ENCODE measurements at places on chromosomes 11 and 22. TPM values are rescaled to one million over a fixed set of nuclear protein-coding genes. Genes with fewer than 3 reads are reported as not detected.

DNA sequence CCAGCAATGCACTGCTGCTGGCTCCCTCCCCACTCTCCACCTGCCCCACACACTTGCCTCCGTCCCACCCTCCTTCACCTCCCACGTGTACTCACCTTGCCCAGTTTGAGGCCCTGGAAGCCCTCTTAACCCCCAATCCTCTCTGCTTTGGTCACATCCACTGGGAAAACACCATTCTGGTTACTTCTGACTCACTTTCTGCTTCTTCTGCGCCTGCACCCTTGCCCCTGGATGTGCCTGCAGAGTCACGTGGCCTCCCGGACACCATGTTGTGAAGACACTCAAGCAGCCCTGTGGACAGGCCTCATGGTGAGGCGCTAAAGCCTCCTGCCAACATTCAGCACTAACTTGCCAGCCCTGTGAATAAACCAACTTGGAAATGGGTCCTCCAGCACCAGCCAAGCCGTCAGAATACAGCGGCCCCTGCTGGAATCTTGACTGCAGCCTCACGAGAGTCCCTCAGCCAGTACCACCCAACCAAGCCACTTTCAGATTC lies 2.6 kb upstream of the NAALADL1 start:
- H3K36me3 ChIP-seq: no peaks in the 10 kb centered on the region
- no peak overlapping the region for H3K4me3 ChIP-seq
- H3K4me1 ChIP-seq: no peaks in the 10 kb centered on the region
- H3K27ac ChIP-seq: no peak overlapping the region
- DNase-seq: no peak

- H3K27me3 ChIP-seq: no peaks in the 10 kb centered on the region
- H3K4me3 ChIP-seq: peak overlapping the region; percentile 92
- H3K36me3 ChIP-seq: peaks cover 37% of the 10 kb centered on the region
- peak overlapping the region; percentile 91 for H3K27ac ChIP-seq
- no peak for DNase-seq
Measured at GRCh38 chr22:36480941-36481392, 473 bp downstream of the TXN2 start.

GRCh38 chr11:33802194-33802950 lies 28.1 kb upstream of the FBXO3 start:
- H3K27me3 ChIP-seq: peaks cover 47% of the 10 kb centered on the region
- H3K36me3 ChIP-seq: no peaks in the 10 kb centered on the region
- H3K4me1 ChIP-seq: peaks cover 2% of the 10 kb centered on the region
- no peak overlapping the region for H3K4me3 ChIP-seq
- no peak overlapping the region for H3K27ac ChIP-seq

- H3K36me3 ChIP-seq: no peaks in the 10 kb centered on the region
- H3K27me3 ChIP-seq: no peaks in the 10 kb centered on the region
- H3K4me1 ChIP-seq: peaks cover 16% of the 10 kb centered on the region
- no peak overlapping the region for H3K4me3 ChIP-seq
- no peak overlapping the region for H3K27ac ChIP-seq
Measured at GRCh38 chr11:102924851-102925380, 30.6 kb downstream of the MMP13 start.

DNA sequence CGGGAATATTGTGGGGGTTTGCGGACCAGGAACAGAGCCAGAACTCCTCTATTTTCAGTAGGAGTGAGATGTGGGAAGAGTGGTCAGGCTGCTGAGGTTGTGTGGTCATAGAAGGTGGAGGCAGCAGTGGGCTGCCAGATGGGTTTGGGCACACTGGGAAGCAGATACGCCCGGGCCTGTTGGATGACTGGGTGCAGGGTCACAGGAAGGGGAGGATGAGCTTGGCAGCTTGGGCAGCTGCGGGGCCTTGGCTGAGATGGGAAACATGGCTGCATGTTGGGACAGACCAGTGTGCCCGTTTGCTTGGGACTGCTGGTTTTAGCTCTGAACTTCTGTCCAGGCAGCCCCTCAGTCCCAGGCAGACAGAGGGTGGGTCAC lies 11.4 kb downstream of the SHANK3 start:
- no peaks in the 10 kb centered on the region for H3K36me3 ChIP-seq
- no peak overlapping the region for H3K4me3 ChIP-seq
- peaks cover 4% of the 10 kb centered on the region for H3K4me1 ChIP-seq
- H3K27me3 ChIP-seq: no peaks in the 10 kb centered on the region
- H3K27ac ChIP-seq: no peak overlapping the region

Gene AIFM3
- 1.3 TPM for total RNA-seq

Gene OR8G1
- not detected for total RNA-seq

GRCh38 chr11:114819028-114819427 lies 140.7 kb downstream of the NXPE2 start:
- H3K4me1 ChIP-seq: no peaks in the 10 kb centered on the region
- H3K27ac ChIP-seq: no peak overlapping the region
- H3K27me3 ChIP-seq: no peaks in the 10 kb centered on the region
- no peak for DNase-seq
- H3K36me3 ChIP-seq: no peaks in the 10 kb centered on the region

DNA sequence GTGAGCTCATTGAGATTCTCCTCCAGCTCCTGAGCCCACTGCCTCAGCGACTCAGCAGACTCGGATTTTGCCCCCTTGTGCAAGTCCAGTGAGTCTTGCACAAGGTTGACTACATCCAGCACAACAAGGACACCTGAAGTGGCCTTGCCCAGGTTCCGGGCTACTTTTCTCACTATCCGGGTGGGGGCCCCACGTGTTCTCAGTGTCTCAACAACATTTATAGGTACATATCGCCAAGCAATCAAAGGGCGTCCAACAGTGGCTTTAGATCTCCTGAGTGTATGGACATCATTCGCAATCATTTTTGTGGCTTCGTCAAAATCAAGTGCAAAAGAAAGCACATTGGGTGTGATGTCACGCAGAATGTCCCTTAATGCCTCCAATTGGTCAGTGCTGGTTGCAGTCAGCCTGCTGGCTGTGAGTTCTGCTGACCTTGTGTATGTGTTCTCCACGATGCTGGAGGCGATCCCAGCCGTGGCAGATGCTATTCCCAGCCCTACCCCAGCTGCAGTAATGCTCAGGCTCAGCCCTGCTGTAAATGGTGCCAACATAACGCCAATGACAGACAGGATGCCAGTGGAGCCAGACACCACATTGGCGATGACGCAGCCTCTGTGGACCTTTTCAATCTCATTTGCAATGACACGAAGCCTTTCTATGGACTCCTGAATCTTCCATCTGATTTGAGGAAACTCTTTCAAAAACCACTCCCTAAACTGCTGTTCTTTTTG lies 10.3 kb downstream of the APOL4 start:
- no peak overlapping the region for H3K4me3 ChIP-seq
- no peaks in the 10 kb centered on the region for H3K36me3 ChIP-seq
- no peak for DNase-seq
- H3K4me1 ChIP-seq: no peaks in the 10 kb centered on the region

- H3K4me3 ChIP-seq: no peak overlapping the region
- no peaks in the 10 kb centered on the region for H3K4me1 ChIP-seq
- H3K27me3 ChIP-seq: peaks cover 3% of the 10 kb centered on the region
- no peak for DNase-seq
- no peak overlapping the region for H3K27ac ChIP-seq
Measured at GRCh38 chr11:33366918-33367317, 109.7 kb downstream of the HIPK3 start.

Gene SNX32
- 0.37 TPM for total RNA-seq

- DNase-seq: no peak
- no peak overlapping the region for H3K4me3 ChIP-seq
- H3K27ac ChIP-seq: no peak overlapping the region
- no peaks in the 10 kb centered on the region for H3K4me1 ChIP-seq
- H3K27me3 ChIP-seq: peaks cover 15% of the 10 kb centered on the region
Measured at GRCh38 chr22:36745301-36745995, 30.5 kb downstream of the IFT27 start.

DNA sequence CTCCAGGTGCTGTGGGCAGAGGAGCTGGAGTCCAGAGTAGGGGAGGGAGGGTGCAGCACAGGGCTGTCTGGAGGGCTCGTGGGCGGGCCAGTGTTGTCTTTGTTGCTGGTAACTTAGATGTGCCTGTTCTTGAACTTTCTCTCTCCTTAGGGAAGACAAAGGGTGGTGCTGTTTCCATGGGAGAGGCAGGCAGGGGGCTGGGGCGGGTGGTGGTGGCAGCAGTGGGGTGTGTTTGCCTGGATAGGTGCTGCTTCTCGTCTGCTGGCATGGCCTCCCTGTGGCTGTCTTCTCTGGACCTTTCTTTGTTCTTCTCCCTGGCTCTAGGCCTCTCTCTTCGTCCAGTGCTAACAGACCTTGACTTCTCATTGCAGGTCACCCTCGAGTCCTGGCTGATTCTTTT lies 8.5 kb downstream of the SIDT2 start:
- peak overlapping the region; percentile 94 for H3K27ac ChIP-seq
- peaks cover 74% of the 10 kb centered on the region for H3K36me3 ChIP-seq
- H3K4me3 ChIP-seq: peak overlapping the region; percentile 42
- H3K27me3 ChIP-seq: no peaks in the 10 kb centered on the region
- peaks cover 79% of the 10 kb centered on the region for H3K4me1 ChIP-seq

Gene SLC22A8
- not detected for total RNA-seq

- DNase-seq: no peak
- no peak overlapping the region for H3K27ac ChIP-seq
- no peaks in the 10 kb centered on the region for H3K36me3 ChIP-seq
- H3K27me3 ChIP-seq: peaks cover 9% of the 10 kb centered on the region
- H3K4me1 ChIP-seq: no peaks in the 10 kb centered on the region
Measured at GRCh38 chr11:46906609-46907041, 11.7 kb downstream of the LRP4 start.

Gene GRK3
- 66.6 TPM for total RNA-seq

DNA sequence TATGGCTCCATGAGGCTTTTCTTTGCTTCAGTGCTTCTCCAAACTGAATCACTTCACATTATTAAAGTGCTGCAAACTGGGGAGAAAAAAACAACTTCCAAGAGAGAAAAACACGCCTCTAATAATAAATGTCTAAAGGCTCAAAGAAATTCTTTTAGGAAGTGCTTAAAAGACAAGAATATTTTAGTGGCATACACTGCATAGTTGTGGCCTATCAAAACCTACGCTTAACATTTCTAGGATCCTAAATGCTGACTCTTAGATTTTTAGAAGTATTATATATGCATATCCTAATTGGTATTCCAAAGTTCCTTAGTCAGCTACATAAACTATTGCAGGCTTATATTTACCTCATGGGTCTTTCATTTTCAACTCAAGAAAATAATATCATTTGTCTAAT lies 879.0 kb upstream of the CCDC90B start:
- H3K4me3 ChIP-seq: no peak overlapping the region
- DNase-seq: no peak
- H3K27me3 ChIP-seq: no peaks in the 10 kb centered on the region
- no peak overlapping the region for H3K27ac ChIP-seq
- no peaks in the 10 kb centered on the region for H3K4me1 ChIP-seq

Gene CCDC188
- total RNA-seq: not detected

Gene HIPK3
- total RNA-seq: 50.7 TPM
